Prostate gland (tissue), 2 donors: ENCODE measurements at places on chromosomes 4 and X.
A peak's percentile ranks its signal among the peaks of the same experiment; 100 is the strongest.

GRCh38 chrX:102765217-102765616 is 44.7 kb downstream of the GPRASP3 start:
- DNase-seq, result no peak
- no peak overlapping the region for H3K27ac ChIP-seq
- no peak overlapping the region for H3K4me3 ChIP-seq
- no peaks in the 10 kb centered on the region for H3K4me1 ChIP-seq

- H3K4me1 ChIP-seq, result no peaks in the 10 kb centered on the region
- no peak for DNase-seq
- H3K27me3 ChIP-seq, result no peaks in the 10 kb centered on the region
- H3K4me3 ChIP-seq, result no peak overlapping the region
- no peak overlapping the region for H3K27ac ChIP-seq
These were observed 126.2 kb upstream of the UGT8 start for GRCh38 chr4:114472269-114473032.

DNA sequence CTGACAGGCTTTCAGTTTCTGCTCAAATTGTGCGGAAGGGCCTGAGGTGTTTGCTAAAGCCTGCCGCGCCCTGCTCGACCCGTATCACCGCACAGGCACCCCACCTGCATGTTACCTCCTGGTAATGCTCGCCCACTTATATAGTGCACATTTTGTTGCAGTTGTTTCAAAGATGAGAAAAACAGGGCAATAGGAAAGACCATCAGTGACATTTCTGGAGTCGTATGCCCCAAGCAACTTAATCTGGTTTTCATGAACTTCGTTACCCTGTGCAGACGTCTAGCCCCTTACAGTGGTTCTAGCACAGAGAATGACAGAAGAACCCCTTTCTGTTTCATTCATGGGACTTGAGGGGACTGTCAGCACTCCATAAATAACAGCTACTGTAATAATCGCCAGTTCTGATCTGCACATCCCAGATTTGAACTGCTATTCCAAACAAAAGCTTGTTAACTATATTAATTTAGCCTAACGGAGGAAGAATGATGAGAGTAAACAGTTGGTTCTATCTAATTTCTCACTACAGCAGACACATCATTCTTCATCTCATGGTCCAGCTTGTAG is 940 bp upstream of the DCTD start:
- no peaks in the 10 kb centered on the region for H3K27me3 ChIP-seq
- H3K36me3 ChIP-seq, result peaks cover 2% of the 10 kb centered on the region
- no peak for DNase-seq
- H3K4me1 ChIP-seq, result no peaks in the 10 kb centered on the region
- peak overlapping the region; percentile 93 for H3K27ac ChIP-seq

DNA sequence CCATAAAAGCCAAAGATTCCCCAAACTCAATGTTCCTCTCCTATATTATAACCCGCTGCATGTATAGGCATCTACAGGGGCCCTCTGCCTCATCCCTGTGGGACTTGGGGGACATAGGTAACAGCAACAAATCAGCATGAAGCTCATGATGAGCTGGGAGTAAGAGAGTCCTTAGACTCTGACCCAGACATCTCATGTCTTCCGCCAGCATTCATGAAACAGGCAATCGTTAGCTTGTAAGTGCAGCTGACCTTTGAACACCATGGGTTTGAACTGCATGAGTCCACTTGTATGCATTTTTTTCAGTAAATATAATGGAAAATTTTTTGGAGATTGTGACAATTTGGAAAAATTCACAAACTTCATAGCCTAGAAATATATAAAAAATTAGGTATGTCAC is 10.4 kb upstream of the SCOC start:
- H3K27me3 ChIP-seq, result no peaks in the 10 kb centered on the region
- no peak overlapping the region for H3K4me3 ChIP-seq
- no peaks in the 10 kb centered on the region for H3K36me3 ChIP-seq
- no peak overlapping the region for H3K27ac ChIP-seq
- no peak for DNase-seq
- no peaks in the 10 kb centered on the region for H3K4me1 ChIP-seq

DNA sequence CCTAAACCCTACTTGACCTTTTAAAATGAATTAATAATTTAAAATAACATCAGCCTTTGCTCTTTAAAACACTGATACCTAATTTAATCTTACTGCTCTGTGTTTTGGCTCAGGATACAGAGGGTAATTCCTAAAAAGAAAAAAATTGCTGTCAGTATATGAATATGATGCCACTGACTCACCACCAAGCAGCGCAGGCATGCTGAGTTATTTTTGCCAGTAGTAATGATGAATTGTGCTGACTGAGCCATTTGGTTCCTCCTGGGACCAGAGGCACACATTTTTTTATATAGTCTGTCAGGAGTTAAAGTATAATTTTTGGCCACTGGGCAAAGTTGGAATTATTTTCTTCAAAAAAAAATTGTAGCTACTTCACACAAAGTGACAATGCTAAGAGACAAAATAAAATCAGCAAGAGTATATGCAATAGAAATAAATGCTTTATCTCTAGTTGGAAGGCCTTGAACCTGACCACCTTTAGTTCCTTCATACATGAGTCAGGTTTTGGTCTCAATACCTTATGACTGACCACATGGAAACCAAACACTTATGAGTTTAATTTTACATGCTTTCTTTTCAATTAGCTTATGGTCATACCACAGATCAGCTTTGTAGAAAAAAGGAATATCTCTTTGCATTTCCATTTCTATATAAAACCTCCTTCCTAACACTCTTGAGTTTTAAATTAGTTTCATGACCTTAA is 115.1 kb downstream of the PPP3CA start:
- no peak overlapping the region for H3K4me3 ChIP-seq
- H3K36me3 ChIP-seq, result no peaks in the 10 kb centered on the region
- no peaks in the 10 kb centered on the region for H3K4me1 ChIP-seq
- H3K27me3 ChIP-seq, result no peaks in the 10 kb centered on the region

DNA sequence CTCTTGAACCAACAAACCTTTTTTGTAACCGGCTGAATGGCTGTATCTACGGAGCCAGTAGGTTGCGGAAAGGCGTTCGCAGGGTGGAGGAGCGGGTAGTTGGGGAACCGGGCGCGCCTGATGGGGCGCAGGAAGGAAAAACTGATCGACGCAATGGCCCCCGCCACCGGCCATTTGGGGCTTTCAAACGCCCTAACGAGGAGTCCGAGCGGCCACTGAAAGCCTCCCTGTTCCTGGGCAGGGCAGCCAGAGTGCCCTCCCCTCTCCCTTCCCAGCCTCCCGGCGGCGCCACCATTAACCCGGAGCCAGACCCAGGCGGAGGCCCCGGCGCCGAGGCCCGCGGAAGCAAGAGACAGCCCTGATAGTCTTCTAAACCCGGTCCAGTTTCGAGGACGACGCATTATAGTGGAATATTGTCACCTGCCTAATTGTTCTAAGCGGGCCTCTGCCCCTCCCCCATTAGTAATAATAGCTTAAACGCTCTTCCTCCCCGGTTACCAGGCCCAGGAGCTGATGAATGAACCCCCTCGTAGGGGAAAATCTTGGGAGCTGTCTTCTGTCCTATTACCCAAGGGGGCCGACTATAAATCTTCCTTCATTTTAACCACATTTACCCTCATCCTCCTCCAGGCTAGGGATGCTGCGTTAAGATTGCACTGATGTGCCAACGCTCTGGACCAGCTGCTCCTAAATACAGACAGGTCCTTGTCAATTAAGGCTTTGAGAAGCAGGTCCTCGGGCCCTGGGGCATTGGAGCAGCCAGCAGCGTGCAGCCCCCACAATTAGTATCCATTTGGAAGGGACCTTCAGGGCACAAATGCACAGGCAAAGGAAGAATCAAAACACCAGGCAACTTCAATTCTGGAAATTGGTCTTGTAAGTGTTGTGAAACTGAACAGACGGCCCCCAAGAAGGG is 61.6 kb upstream of the TMEM33 start:
- no peak overlapping the region for H3K4me3 ChIP-seq
- H3K27ac ChIP-seq, result no peak overlapping the region
- peaks cover 26% of the 10 kb centered on the region for H3K27me3 ChIP-seq
- H3K36me3 ChIP-seq, result no peaks in the 10 kb centered on the region
- no peak for DNase-seq

GRCh38 chr4:40621592-40622512 is 7.8 kb downstream of the RBM47 start:
- H3K27me3 ChIP-seq, result no peaks in the 10 kb centered on the region
- peaks cover 6% of the 10 kb centered on the region for H3K4me1 ChIP-seq
- no peaks in the 10 kb centered on the region for H3K36me3 ChIP-seq
- H3K27ac ChIP-seq, result peak overlapping the region; percentile 97

- no peaks in the 10 kb centered on the region for H3K27me3 ChIP-seq
- no peaks in the 10 kb centered on the region for H3K4me1 ChIP-seq
- no peak for DNase-seq
These were observed 540.0 kb downstream of the SPRY1 start for GRCh38 chr4:123936621-123937043.

DNA sequence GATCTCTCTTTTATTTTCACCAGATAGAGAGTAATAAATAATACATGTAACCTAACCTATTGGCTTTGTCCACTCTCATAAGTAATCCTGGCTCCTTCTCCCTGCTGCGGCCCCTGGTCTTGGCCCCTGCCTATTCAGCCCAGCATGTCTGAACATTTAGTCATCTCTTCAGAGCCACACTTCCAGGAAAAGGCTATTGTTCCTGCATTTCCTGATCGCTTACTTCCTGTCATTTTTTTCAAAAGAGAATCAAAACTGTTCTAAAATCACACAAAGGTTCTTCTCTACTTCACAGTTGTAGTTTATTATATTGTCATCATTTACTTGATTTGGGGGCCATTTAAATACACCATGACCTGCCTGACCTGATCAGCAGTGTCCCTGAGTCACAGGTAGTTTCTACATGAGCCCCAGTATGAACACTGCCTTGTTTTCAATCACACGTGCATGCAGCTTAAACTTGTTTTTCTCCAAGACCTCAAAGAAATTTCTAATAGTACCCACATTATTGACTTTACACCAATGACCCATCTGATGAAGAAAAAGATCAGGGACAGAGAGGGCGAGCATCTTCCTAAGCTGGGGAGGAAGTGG is 47.4 kb upstream of the KDR start:
- no peak for DNase-seq
- H3K36me3 ChIP-seq, result no peaks in the 10 kb centered on the region
- H3K4me3 ChIP-seq, result no peak overlapping the region

GRCh38 chr4:107066621-107067020 is 30.5 kb upstream of the DKK2 start:
- no peaks in the 10 kb centered on the region for H3K27me3 ChIP-seq
- no peaks in the 10 kb centered on the region for H3K4me1 ChIP-seq
- no peak overlapping the region for H3K27ac ChIP-seq
- no peak overlapping the region for H3K4me3 ChIP-seq

GRCh38 chrX:111467896-111468295 is 43.5 kb upstream of the SERTM2 start:
- no peaks in the 10 kb centered on the region for H3K4me1 ChIP-seq
- DNase-seq, result no peak
- no peak overlapping the region for H3K27ac ChIP-seq
- H3K4me3 ChIP-seq, result no peak overlapping the region
- H3K36me3 ChIP-seq, result no peaks in the 10 kb centered on the region
- H3K27me3 ChIP-seq, result no peaks in the 10 kb centered on the region

DNA sequence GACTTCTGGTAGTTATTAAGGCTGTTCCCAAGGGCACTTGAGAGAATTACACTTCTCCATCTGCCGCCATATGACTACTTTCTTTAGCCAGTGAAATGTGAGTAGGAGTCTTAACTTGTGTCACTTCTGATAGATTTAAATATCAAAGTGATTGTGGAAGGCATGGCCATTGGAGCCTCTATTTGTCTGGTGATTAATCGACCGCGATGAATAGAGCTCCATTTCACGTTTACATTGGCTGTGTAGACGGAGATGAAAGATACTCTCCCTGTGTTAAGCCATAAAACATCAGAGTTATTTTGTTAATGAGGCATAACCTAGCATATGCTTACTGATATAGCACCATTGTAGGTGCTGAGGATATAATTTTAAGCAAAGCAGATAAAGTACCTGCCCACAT is 852.4 kb downstream of the CCSER1 start:
- H3K36me3 ChIP-seq, result no peaks in the 10 kb centered on the region
- no peaks in the 10 kb centered on the region for H3K4me1 ChIP-seq
- DNase-seq, result no peak
- H3K27me3 ChIP-seq, result no peaks in the 10 kb centered on the region

GRCh38 chr4:77193511-77194102 is 36.6 kb downstream of the CCNG2 start:
- no peaks in the 10 kb centered on the region for H3K36me3 ChIP-seq
- no peak overlapping the region for H3K27ac ChIP-seq
- DNase-seq, result no peak

- H3K4me3 ChIP-seq, result no peak overlapping the region
- H3K27me3 ChIP-seq, result no peaks in the 10 kb centered on the region
- peaks cover 7% of the 10 kb centered on the region for H3K4me1 ChIP-seq
These were observed 184.9 kb downstream of the AFAP1 start for GRCh38 chr4:7754565-7755262.

GRCh38 chr4:114926583-114926982 is 186.8 kb downstream of the NDST4 start:
- no peak overlapping the region for H3K27ac ChIP-seq
- no peak for DNase-seq
- H3K27me3 ChIP-seq, result no peaks in the 10 kb centered on the region

DNA sequence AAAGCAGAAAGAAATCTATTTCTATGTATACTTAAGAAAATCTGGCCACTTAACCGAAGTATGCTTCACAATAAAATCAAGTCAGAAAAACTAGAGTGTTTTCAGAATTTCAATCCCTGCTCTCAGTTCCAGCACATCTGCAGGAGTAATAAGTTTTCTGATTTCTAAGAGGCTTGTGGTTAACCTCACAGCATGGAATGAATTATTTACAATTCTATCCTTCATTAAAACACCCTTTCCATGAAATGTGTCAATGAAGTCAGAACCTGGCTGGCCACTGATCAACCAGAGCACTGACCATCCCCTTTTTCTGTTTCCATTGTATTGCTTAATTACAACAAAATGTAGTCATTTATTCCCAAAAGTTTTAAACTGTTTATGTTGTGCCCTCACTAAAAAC is 781.4 kb upstream of the INTU start:
- H3K36me3 ChIP-seq, result no peaks in the 10 kb centered on the region
- H3K27ac ChIP-seq, result no peak overlapping the region
- H3K4me1 ChIP-seq, result no peaks in the 10 kb centered on the region
- H3K4me3 ChIP-seq, result no peak overlapping the region

DNA sequence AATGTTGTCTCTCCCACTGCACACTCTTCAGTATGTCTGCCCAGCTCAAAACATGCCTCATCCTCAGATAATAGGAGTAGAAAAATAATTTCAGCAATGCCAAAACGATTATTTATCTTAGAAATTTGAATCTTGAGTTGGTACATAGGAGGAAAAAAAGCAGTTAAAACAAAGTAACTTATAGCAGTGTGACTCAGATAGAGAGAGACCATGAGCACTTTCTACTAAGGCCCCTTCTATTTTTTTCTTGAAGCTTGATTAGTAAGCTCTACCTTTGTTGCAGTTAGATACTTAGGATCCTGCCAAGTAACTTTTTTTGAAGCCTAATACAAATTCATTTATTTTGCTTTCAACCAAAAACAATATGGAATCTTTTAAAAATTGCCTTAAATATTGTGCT is 212.3 kb downstream of the MAD2L1 start:
- no peaks in the 10 kb centered on the region for H3K27me3 ChIP-seq
- DNase-seq, result no peak
- no peaks in the 10 kb centered on the region for H3K4me1 ChIP-seq
- no peak overlapping the region for H3K27ac ChIP-seq
- no peak overlapping the region for H3K4me3 ChIP-seq

- no peak overlapping the region for H3K27ac ChIP-seq
- H3K4me3 ChIP-seq, result no peak overlapping the region
- no peaks in the 10 kb centered on the region for H3K36me3 ChIP-seq
- no peaks in the 10 kb centered on the region for H3K27me3 ChIP-seq
- no peaks in the 10 kb centered on the region for H3K4me1 ChIP-seq
These were observed 8.7 kb upstream of the JADE1 start for GRCh38 chr4:128800701-128801284.

GRCh38 chr4:93501244-93501643 is 327.3 kb upstream of the ATOH1 start:
- H3K27ac ChIP-seq, result no peak overlapping the region
- no peaks in the 10 kb centered on the region for H3K27me3 ChIP-seq
- H3K4me1 ChIP-seq, result no peaks in the 10 kb centered on the region
- no peak for DNase-seq
- no peaks in the 10 kb centered on the region for H3K36me3 ChIP-seq
- H3K4me3 ChIP-seq, result no peak overlapping the region
